ENCODE measurements at places on chromosomes 4 and X.

- peak; percentile 56 for DNase-seq
Observed at GRCh38 chrX:10356979-10357378, 200.2 kb downstream of the CLCN4 start.

DNA sequence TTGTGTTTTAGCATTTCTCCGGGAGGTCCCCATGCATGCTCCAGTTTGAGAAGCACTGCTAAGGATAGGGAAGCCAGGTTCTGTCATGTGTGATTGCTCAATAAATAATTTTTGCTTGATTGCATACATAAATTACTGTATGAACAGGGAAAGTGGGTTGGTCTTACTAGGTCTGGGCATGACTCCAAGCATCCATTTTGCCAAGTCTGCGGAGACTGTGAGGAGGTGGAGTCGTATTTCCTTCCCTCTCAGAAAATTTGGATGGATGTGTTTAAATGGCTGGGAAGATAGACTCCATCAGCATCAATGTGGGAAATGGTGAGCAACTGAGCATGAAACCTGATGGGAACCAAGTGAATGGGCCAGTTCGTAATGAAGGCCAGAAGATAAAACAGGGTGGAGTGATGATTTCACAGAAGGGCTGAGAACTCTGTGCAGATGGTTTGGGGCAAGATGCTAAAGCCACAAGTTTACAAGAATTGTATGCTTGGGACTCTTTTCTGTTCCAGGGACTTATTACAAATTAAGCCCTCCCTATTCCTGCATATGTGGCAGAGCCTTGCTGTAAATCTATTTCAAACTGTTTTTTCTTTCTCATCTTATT is 84.1 kb downstream of the NHS start:
- DNase-seq = no peak

GRCh38 chrX:118353081-118353850 is 7.4 kb downstream of the WDR44 start:
- no peak for DNase-seq

DNA sequence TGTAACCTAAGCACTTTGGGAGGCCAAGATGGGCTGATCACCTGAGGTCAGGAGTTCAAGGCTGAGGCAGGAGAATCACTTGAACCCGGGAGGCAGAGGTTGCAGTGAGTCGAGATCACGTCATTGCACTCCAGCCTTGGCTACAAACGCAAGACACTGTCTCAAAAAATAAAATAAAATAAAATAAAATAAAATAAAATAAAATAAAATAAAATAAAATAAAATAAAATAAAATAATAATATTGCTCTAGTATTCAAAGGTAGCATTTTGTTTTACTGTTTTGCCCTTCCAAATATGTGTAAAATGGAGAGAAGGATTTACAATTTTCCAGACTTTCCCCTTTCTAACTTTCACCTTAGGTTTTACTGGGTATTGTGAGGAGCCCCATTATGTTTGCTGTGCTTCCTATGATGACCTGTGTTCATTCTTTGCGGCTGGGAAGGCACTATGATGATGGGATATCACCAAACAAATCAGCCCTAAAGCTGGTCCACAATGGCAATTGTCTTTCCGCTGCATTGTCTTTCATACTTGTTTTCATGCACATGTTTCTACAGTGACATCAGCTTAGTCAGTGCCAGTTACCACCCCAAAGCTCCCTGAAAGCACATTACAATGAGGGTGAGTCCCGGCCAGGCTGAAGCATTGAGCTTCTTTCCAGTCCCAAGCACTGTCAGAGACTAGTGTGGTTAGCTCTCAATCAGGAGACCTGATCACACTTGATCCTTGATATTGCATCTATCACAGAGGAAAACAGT is 50.8 kb downstream of the DTHD1 start:
- peak; percentile 65 for DNase-seq

DNA sequence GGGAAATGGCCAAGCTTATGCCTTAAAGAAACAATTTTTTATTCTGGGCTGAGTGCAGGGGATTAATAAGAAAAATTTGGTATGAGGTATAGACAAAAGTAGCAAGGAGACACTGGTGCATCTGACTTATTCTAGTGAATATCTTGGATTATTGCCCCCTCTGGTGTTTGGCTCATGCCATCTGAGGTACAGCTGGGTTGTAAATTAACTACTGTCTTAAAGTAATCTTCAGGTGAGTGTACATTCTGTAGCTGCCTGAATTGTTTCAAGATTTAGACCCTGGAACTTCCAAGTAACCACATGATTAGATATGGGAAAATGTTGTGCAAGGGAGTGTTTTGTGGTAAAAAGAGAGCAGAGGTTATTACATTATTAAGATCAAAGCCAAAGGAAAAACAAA is 988.7 kb downstream of the FAM133A start:
- DNase-seq = no peak

- no peak for DNase-seq
Observed at GRCh38 chr4:183842129-183842528, 63.0 kb upstream of the STOX2 start.

GRCh38 chr4:186765138-186765537 is 41.5 kb upstream of the FAT1 start:
- no peak for DNase-seq

GRCh38 chr4:44493924-44494323 is 45.3 kb upstream of the KCTD8 start:
- peak; percentile 2 for DNase-seq

Data from activated CD4-positive, alpha-beta T cell treated with anti-CD3 and anti-CD28 coated beads, Interleukin-10, Interleukin-2, amounts not matched to agents 100 ng/mL and 50 ng/mL, durations not matched to agents 16 hours and 8 hours (primary cell).